ENCODE measurements at places on chromosomes 13 and 19. TPM values are rescaled to one million over a fixed set of nuclear protein-coding genes. Genes with fewer than 3 reads are reported as not detected.

- DNase-seq, result no peak
Measured at GRCh38 chr13:42083138-42083770, 34.8 kb downstream of the DGKH start.

FFAR3 gene
- 0.68 TPM for polyA plus RNA-seq

TMTC4 gene
- polyA plus RNA-seq, result 14.0 TPM

CADM4 gene
- polyA plus RNA-seq, result 13.3 TPM

PLPPR3 gene
- 0.03 TPM for polyA plus RNA-seq

PGLYRP1 gene
- 0.18 TPM for polyA plus RNA-seq

Measured in urinary bladder (tissue), 4 donors.